ENCODE measurements at places on chromosomes 6 and 20.

GRCh38 chr20:60937585-60937984 lies 314.5 kb upstream of the CDH4 start:
- no peak for DNase-seq

GRCh38 chr6:101937108-101937507 lies 543.6 kb downstream of the GRIK2 start:
- DNase-seq, result no peak

DNA sequence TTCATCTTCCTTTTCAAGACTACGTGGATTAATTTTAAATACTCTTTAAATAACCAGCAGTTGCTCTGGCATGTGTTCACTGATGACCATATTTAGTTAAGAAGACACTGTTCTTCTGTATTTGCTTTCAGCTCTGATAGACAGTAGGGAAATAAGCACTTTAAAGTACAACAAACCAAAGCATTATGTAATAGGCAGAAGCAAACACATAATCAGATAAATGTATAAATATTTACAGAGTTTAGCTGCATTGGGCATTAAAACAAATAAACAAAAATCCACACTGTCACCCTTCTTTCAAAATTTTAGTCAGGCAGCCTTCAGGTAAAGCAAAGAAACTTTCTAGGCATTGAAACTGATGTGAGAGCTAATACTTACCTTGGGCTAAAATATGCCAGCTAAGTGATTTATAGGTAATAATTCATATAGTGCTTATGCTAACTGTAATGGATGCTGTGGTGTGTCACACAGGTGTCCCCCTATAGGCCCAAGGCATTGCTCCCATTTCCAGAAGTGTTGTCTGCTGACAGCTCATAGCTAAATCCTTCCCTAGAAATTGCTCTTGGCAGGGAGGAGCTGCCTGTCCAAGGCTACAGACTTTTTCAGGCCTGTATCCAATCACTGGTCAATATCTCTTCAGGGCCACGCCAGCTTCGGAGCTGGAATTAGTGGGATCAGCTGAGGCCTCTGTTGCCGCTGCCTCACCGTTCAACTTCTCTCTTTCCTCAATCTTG lies 111.5 kb upstream of the CITED2 start:
- no peak for DNase-seq

GRCh38 chr6:83047065-83047754 lies 18.4 kb downstream of the UBE3D start:
- DNase-seq, result no peak

DNA sequence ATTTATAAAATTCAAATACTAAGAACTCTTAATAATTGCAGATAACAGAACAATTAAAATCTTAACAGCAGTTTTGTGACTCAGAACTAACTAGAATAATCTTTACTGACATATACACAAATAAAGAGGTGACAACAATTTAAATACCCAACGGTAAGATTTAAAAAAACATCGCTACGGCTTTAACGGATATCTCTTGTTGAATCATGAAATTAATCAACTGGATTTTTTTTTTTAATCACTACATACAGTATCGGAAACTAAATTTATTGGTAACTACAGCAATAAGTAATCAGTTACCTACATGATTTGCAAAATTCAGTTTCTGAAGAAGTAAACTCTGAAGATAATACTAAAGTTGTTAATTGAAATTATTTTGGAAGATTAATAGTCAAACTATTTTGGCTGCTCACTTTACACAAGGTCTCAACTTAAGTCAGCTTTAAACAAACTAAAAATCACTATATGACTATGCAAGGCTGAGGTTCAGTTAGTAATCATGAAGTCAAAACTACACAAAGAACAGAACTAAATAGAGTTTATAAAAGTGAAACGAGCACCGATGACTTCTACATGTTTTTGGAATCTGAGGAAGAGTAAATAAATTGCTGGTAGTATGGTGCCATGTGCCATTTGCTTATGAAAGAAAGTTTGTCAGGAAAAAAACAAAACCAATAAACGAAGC lies 128.8 kb downstream of the HUS1B start:
- DNase-seq, result no peak

GRCh38 chr6:167113935-167114910 lies 8.7 kb upstream of the CCR6 start:
- no peak for DNase-seq

All from CD8-positive, alpha-beta T cell (primary cell).